ENCODE measurements at places on chromosomes 5 and 9.
A peak's percentile ranks its signal among the peaks of the same experiment; 100 is the strongest.

DNA sequence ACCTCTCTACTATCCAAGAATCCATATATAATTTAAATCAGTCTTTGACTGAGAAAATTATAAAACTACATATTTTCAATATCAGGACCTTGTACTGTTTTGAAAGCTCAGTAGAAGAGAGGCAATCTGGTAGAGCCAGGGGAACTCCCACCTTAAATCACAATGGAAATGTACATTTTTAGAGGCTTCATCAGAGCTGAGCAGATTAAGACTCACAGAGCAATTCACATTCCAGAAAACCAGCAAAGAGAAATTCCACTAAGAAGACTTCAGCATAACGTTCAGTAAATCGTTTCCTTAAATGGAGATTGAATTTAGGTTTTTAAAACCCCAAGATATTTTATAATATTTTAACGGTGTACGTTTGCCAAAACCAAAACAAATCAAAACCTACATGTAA lies 227.8 kb upstream of the TRPM3 start:
- no peak for DNase-seq

- no peak for DNase-seq
Observed at GRCh38 chr9:79007701-79008483, 563.9 kb upstream of the TLE4 start.

DNA sequence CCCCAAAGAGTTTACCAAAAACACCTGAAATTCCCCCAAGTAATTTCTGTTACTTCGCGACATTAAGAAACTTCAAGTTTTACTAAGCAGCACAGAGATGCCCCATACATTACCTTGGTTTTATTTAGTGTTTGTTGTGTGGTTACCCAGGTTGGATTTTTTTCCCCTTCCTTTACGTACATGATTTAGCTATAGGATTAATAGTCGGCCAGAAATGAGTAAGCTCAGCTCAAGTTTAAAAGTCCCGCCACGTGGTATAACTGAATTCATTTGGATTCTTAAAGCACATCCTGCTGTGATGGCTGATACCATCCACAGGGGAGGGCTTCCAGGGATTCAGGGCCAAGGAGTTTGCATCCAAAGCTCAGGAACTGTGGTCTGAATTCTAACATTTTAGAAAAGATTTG lies 75.9 kb downstream of the DAP start:
- DNase-seq, result no peak

- no peak for DNase-seq
Observed at GRCh38 chr5:167514461-167514860, 777.0 kb upstream of the WWC1 start.

- no peak for DNase-seq
Observed at GRCh38 chr9:4984171-4984620, 876 bp upstream of the JAK2 start.

DNA sequence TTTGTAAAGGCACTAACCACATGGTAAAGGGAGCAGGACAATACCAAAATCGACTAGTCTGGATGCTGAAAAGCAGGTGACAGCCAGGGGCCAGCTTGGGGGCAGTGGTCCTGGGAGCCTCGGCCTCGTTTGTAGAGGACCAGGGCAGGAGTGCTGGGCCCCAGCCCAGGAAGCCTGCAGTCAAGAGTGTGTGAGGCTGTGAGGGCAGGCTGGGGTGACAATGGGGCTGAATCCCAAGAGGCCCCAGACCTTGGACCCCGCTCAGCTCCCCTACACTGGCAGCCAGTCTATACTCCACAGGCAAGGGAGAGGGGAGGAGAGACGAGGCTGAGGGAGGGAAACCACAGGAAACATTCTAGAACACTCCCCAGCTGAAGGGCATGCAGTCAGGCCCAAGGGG lies 2.6 kb upstream of the INPP5E start:
- DNase-seq, result no peak

GRCh38 chr5:105773241-105773640 lies 1897.5 kb downstream of the EFNA5 start:
- no peak for DNase-seq

DNA sequence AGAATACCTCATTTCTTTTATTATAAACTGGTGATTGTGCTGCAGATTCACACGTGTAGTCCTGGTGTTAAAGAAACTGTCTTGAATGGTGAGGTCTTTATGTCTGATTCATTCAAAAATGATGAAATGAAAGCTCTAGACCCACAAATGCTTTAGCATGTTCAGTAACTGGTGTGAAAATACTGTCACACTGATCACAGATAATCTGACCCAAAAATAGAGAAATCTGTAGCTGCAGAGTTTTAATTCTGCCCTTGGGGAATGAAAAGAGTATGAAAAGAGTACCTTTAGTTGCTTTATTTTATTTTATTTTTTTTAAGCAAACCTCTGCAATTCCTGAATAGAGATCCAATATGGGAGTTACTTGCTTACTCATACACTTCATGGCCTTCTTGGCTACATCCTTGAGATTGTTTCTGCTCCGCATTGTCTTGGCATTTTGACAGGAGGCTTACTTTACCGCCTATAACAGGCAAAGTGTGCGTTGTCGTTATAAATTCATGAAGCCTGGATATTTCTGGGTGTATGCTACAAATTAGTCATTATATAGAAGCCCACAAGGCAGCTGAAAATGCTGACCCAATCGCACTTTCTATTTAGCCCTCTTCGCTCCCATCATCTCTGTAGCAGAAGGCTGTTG lies 2.7 kb downstream of the RGMB start:
- DNase-seq, result no peak

DNA sequence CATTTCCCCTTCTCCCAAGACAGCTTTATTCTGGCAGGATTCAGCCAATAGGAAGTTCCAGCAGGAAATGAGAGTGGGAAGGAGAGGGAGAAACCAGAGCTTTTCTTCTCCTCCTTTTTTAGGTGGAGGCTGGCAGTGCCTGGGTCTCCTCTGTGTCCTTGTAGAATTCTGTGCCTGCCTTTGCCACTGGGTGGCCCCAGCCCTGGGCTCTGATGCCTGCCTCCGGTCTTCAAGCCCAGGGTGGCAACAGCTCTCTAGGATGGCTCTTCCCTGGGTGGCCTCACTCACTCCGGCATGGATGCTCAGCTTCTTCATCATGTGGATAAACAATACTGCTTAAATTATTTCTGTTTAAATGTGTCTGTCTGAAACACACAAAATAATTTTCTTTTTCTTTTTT lies 694.8 kb downstream of the SEMA5A start:
- no peak for DNase-seq

GRCh38 chr5:148952097-148952867 lies 110.6 kb downstream of the SH3TC2 start:
- DNase-seq, result no peak

GRCh38 chr5:167934551-167934971 lies 356.9 kb upstream of the WWC1 start:
- DNase-seq, result no peak

- DNase-seq, result no peak
Observed at GRCh38 chr5:72386639-72387038, 66.5 kb downstream of the PTCD2 start.

DNA sequence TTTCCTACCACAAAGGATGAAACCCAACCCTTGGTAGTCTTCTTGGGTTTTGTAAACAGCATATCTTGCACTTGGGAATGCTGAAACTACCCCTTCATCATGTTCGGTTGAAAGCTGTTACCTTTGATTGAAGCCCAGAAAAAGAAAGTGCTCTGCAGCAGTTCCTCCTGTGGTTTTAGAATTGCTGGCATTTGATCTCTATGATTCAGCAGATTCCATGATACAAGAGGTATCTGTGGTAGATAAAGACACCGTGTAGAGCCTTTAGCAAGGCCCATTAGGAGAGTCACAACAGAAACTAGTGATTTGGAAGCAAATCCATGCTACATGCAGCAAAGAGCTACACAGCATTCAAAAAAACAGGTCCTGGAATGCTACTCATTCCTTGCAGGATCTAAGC lies 557.0 kb downstream of the TLE1 start:
- no peak for DNase-seq

DNA sequence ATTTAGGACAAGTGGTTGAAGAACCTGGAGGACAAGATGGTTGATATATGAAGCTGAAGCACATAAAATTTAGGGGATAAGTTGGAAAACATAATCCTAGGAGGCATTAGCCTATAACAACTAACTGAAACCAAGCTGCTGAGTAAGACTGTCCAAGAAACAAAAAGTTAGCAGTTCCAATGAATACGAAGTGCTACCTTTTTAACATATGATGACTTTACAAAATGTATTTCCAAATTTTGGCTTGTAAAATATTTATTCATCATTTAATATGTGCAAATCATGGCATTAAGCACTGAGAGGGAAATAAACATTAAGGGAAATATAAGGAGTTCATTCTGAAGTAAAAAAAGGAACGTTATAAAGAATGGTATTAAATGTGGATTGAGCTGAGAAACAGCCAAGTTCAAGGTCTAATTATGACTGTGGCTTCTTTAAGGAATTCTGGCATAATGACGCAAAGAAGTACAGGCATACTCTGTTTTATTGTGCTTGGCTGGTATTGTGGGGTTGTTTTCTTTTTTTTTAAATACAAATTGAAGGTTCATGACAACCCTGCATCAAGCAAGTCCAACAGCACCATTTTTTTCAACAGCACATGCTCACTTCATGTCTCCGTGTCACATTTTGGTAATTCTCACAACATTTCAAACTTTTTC lies 7.7 kb downstream of the RAPGEF6 start:
- DNase-seq, result no peak

GRCh38 chr9:122425087-122425486 lies 52.6 kb downstream of the OR1J1 start:
- DNase-seq, result no peak

- no peak for DNase-seq
Observed at GRCh38 chr9:7456793-7457530, 342.6 kb downstream of the DMAC1 start.

GRCh38 chr9:115262477-115262876 lies 144.5 kb upstream of the TNC start:
- DNase-seq, result peak; percentile 54

- DNase-seq, result no peak
Observed at GRCh38 chr5:134122530-134122929, 8.0 kb downstream of the TCF7 start.

DNA sequence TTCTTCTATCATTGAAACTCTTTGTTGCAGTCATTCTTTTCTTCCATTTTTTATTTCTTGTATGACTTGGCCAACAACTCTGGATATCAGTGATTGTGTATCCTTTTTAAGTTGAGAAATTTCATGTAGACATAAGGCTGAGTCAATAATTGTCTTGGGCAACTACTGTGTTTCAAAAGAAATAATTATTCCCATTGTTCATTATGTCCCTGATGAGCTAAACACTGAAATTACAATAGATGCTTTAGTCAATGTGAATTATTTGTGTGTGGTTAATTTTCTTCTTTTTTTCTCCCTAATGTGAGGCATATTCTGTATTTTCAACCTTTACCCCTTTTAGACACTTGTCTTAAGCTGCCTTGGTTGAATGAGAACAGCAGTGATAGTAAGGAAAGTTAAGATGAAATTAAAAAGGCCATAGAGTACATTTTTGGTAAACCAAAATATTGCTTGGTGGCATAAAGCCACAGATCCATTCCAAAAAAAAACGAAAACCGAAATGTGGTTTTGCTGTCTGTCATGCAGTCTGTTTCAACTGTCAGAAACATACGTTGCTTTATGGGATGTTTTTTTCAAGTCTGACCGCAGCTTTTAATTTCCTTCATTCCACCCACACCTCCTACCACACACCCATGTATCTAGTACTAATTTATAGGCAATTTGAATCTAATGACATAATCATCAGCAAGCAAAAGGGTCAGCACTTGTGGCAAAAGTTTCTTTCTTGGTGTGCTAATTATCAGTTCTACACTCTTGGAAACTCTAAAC lies 21.1 kb downstream of the TLE4 start:
- DNase-seq, result no peak

DNA sequence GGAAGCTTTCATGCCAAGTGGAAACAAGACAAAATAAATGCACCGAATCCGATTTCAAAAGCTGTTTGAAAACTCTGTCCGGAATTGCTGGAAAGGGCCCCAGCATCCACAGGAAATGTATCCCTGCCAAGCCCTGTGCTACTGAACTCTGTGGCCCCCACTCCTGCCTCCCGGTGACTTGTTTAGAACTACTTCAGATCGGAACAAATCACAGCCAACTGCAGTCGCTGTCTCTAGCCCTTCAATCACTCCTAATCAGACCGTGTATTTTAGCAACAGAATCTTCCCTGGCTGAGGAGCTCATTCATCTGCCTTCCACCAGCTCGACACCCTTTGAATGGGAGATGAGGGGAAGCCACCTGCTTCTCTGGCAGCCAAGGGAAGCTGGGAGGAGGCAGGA lies 94.1 kb downstream of the KCNIP1 start:
- DNase-seq, result no peak

GRCh38 chr9:81379655-81380054 lies 309.7 kb downstream of the TLE1 start:
- DNase-seq, result no peak

DNA sequence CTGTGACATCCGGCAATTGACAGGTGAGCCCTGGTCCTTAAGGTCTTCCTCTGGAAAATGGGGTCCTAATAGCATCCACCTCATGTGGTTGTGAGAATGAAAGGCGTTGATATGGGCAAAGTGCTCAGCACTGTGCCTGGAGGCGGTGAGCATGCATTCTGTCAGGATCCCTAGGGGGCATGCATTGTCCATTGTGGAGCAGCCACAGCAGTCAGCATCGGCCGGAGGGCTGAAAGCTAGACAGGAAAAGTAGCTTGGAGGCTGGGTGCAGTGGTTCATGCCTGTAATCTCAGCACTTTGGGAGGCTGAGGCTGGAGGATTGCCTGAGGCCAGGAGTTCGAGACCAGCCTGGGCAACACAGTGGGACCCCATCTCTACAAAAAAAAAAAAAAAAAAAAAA lies 122.2 kb downstream of the LHX2 start:
- peak; percentile 61 for DNase-seq

DNA sequence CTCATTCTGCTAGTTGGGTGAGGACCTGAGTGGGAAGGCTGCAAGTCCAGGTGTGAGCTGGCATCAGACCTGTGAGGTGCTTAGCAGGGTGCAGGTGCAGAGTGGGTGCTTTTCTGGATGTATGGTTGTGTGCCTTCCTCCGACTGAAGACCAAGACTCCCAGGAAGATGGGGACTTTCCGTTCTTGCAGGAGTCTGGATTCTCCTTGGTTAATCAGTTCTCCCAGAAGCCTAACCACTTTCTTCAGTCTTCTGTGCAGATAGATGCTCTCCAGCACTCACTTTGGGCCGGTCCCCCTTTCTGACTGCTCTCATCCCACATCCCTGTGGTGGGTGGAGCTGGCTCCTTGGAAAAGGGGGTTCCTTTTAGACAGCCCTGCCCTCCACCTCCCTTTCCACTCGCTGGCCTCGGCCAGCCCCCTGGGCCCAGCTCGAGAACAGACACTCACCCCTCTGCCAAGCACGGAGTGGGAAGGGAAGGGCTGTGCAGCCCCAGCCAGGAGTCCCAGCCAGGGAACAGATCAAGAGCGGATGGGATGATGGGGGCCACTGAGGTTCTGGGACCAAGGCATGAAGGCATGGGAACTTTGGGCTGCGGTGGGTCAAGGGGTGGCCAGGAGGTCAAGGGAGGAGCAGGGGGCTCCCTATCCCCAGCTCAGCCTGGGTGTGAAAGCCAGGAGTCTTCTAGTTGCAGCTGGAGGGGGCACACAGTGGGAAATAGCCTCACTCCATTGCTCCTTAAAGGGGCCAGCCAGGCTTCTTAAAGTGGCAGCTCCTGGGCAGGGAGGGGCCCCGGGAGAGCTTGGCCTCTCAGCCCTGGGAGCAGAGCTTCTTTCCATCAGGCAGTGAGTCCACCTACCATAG lies 62.4 kb downstream of the FGF18 start:
- no peak for DNase-seq

All from NCI-H146 (cell line).